NCI-H526 treated with DMSO at 0.1 percent for 48 hours (cell line): ENCODE measurements at places on chromosomes 5 and 9.
A peak's percentile ranks its signal among the peaks of the same experiment; 100 is the strongest.

DNA sequence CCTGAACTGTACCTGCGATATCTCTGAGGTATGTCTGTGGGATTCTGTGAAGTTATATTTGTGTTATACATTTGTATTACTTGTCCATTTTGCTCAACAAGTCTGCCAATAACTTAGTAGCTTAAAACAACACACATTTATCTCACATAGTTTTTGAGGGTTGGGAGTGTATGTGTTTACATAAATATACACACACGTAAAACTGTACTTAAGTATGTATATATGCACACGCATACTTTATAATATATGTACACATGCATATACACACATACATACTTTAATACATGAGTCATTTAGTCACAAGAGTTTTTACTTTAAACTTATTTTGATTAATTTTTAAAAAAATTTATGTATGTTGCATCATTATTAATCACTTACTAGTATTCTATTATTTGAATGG is 205.9 kb upstream of the EDIL3 start:
- DNase-seq: no peak

DNA sequence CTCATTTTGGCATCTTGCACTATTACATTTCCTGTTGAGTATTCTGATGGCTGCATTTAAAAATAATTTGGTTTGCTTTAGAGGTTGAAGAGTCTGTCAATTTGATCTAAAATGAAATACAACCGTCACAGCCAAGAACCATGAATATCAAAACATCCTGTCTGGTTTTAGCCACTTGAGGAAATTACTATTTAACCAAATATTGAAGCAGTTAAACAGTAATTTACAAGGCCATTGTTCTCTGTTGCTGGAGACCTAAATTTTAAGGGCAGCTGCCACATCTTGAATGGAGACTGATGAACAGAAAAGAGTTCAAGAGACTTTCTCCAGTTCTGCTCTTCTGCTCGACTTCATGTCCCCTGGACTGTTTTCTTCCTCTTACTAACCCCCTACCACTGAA is 549.4 kb downstream of the LRRC70 start:
- DNase-seq: no peak

DNA sequence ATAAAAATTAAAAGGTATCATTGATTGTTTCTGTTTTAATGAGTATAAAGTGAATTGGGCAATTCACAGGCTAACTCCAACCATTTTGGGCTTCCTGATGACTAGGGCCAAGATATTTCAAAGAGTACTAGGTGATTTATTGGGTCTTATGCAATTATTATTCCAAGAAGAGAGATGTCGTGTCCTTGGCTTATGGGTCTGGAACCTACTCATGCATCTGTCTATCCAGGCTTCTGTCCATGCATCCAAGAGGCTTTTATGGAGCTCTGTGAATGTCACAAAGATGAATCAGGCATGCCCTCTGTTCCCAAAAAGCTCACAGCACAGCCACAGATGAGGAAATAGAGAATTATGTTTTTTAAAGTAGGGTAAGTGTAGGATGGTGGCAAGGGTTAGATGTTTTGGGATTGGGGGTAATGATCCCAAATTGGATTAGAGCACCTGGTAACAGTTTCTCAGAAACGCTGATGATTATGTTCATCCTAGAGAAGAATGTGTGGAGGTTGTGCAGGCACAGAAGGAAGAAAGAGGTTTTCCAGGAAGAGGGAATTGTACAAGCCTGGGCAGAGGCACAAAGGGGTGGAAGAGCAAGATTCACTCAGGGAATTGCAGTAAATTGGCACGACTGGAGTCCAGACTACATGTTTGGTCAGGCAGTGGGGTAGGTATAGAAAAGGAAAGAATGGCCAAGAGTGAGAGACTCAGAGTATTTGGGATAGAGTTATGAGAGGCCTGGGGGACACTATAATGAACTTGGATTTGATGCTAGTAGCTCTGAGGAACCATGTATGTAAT is 83.0 kb upstream of the TNC start:
- no peak for DNase-seq

- no peak for DNase-seq
Observed at GRCh38 chr9:74172874-74173273, 324.3 kb upstream of the RORB start.

DNA sequence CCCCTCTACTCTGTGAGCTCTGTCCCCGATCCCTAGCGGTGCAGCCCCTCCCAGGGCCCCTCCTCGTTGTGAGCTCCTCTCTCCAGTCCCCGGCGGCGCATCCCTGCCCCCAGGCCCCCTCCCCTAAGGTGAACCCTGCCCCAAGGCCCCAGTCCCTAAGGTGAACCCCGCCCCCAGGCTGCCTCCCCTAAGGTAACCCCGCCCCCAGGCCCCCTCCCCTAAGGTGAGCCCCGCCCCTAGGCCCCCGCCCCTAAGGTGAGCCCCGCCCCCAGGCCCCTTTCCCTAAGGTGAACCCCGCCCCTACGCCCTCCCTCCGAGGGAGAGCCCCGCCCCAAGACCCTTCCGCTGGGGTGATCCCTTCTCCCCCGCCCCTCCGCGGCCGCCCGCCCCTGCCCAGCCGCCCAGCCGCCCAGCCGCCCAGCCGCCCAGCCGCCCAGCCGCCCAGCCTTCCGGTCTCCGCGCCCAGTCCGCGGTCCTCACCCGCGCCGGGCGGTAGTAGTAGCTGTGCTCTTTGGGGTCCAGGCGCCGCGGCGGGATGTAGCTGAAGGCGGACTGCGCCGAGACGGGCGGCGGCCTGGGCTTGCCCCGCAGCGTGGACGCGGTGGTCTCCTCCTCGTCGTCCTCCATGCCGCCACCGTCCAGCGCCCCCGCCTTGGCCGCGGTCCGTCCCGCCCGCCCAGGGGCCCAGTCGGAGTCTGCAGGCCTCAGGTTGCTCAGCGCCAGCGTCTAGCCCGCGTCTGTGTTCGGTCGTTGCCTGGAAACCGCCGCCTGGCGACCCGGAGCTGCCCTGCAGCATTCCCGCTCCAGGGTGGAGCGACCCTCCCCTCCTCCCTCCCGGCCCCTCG is at the start of gene CFAP90:
CFAP90 (minus strand) TSS at position 739 of the 845 bp plus-strand sequence; CDS start at position 627, 112 bp downstream.
- peak; percentile 31 for DNase-seq

DNA sequence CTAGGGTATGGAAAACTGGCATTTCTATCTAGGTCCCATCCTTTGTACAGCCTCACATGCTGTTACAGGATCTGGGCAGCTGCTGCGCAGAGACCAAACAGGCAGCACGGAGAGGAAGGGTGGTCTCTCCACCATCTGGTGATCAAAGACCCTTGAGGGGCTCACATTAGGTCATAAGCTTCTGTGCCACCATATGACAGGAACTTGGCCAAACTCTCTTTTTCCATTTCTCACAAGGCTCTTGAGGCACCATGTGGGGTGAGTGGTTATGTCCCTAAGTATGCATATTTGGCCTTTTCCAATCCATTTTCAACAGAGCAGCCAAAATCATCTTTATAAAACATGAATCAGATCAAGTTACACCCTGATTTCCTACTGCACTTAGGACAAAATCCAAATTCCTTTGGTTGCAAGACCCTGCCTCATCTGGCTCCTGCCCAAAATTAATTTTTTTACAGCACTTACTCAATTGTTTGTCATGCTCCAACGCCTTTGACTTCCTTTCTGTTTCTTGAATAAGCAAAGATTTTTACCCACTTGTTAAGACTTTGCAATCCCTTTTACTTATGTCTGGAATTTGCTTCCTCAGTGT is 730.0 kb downstream of the MAT2B start:
- DNase-seq: no peak

GRCh38 chr5:17817990-17818389 is 183.7 kb downstream of the TAF11L14 start:
- DNase-seq: no peak

DNA sequence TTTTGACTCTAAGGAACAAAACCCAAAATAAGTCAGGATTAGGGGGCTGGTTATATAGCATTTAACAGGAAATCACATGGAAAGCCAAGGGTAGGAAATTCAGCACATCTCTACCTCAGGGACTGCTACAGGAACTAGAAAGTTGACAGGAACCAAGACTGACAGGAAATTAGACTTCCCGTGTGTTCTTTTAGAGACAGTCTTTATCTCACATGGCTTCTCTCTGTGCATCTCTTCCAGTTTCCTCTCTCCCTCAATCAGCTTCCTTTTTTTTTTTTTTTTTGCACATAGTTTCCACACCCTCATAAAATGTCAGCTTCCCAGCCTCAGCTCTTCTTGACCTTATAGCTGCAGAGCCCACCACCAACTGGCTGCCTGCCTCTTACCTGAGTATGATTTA is 4.8 kb downstream of the RECK start:
- DNase-seq: no peak

GRCh38 chr5:125367702-125368101 is 621.3 kb upstream of the ZNF608 start:
- no peak for DNase-seq

- no peak for DNase-seq
Observed at GRCh38 chr9:134025606-134026541, 593 bp downstream of the BRD3OS start.

DNA sequence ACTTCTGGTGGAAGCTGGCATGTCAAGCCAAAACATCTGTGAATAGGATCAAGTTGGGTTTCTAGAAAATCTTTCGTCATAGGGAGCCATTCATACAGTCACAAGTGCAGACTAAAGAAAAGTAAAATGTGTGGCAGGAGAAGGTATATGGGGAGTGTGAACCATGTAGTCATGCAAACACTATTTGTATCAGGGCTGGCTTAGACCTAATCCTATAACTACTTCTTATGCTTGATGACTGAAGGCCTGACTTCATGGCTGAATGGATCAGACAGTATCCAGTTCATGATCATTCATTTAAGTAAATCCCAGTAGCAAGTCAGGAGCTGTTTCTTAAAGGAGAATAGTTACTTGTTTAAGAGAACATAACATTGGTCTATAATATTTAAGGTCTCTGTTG is 63.8 kb upstream of the DAPK1 start:
- DNase-seq: no peak

DNA sequence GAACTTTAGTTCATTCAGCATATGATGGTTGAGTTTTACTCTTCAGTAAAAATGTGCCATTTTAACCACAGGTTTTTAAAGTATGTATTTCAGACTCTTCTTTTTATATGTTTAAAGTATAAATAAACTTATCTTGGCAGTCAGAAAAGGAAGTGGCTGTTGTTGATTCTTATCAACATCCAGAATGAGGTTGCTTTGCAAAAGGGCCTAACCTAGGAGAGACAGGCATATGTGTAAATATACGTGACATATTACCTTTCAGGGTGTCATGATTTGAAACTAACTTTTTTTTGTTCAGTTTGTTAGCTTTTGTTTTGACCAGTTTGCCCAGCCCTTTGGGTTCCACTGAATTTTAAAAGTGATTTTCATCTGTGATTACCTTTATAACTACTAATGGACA is 7.4 kb downstream of the SMARCA2 start:
- no peak for DNase-seq

DNA sequence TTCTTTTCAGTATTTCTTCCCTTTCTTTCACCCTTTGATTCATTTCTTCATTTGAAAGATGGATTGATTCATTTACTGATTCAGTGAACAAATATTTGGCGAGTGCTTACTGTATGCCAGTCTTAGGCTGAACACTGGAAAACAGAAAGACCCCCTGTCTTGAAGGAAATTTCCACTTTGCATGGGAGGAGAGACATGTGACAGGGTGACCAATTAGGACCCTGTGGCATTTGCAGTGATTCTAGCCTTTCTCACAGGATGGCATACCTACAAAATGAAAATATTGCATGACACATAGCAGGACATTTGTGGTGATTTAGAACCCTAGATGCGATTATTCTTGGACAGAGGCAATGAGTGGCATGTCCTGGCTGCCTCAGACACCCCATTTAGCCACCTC is 407.2 kb upstream of the SGCD start:
- DNase-seq: no peak

GRCh38 chr5:163869581-163869980 is 364.2 kb downstream of the MAT2B start:
- DNase-seq: no peak

- DNase-seq: no peak
Observed at GRCh38 chr9:115169003-115169402, 51.0 kb upstream of the TNC start.

DNA sequence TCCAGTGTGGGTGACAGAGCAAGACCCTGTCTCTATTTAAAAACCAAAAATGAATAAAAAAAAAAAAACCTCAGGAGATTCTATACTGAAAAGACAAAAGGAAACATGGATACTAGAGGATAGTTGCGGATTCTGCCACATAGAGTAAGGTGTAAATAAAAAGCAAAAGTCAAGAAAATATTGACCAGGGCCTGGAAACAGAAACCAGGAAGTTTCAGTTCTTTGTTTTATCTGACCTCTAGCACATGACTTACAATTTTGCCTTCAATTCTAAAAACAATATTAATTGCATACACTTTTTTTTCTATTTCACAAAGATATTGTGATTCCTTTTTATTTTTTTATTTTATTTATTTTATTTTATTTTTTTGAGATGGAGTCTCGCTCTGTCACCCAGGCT is 96.2 kb upstream of the NMUR2 start:
- no peak for DNase-seq

GRCh38 chr9:89657295-89657694 is 52.5 kb downstream of the GADD45G start:
- DNase-seq: no peak

GRCh38 chr9:103364753-103365152 is 369.6 kb downstream of the CYLC2 start:
- no peak for DNase-seq

GRCh38 chr9:95820074-95820473 is 55.4 kb upstream of the ERCC6L2 start:
- no peak for DNase-seq

- DNase-seq: no peak
Observed at GRCh38 chr5:51382521-51383130, 622 bp upstream of the ISL1 start.

- no peak for DNase-seq
Observed at GRCh38 chr9:105973951-105974351, 279.6 kb downstream of the TMEM38B start.

DNA sequence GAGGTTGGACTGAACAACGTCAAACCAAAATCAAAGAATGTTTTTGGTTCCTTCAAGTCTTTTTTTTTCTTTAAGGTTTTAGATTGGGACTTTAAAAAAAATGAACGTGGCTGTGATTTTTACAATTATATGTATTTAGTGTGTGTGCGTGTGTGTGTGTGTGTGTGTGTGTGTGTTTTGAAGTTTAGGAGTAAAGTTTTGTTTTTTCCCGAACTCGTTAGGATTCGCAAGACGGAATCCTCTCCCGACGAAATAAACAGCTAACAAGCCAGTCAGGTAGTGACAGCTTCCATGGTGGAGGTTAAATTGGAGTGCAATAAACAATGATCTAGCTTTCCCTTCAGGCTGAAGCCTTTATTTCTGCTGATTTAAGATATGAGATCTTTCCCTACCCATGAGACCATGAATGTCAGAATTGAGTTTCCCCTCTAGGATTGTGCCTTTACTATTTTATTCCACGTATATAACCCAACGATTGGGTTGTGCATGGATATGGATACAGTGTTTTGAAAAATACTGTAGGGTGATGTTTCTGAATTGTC is 1.2 kb downstream of the KIAA1958 start:
- DNase-seq: peak; percentile 4

- no peak for DNase-seq
Observed at GRCh38 chr5:91850031-91850430, 466.9 kb upstream of the ARRDC3 start.

- DNase-seq: no peak
Observed at GRCh38 chr9:122848256-122848943, 20.0 kb upstream of the PDCL start.

- DNase-seq: no peak
Observed at GRCh38 chr5:10655161-10655971, 91.5 kb downstream of the ANKRD33B start.
